ENCODE measurements at places on chromosomes 2 and 18. TPM values are rescaled to one million over a fixed set of nuclear protein-coding genes. Genes with fewer than 3 reads are reported as not detected.

- no peak for DNase-seq
These were observed 686.5 kb upstream of the CDH2 start for GRCh38 chr18:28863396-28863795.

DNA sequence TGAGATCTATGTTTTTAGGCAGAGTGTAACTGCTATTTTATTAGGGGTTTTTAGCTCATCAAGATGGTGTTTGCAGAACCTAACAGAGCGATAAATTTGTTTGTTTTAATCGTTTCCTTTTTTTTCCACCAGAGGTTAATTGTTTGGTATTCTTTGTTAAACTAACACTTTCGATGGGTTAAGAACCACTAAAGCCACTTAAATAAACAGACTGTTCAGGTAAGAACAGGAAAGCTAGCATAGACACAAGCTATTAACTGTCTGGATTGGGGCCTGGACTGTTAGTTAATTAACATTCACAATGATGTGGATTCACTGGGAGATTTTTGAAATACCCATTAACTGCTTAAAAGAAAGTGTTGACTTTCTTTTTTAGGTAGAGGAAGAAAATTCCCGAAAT, 209.0 kb upstream of the COPS8 start:
- no peak for DNase-seq

DNA sequence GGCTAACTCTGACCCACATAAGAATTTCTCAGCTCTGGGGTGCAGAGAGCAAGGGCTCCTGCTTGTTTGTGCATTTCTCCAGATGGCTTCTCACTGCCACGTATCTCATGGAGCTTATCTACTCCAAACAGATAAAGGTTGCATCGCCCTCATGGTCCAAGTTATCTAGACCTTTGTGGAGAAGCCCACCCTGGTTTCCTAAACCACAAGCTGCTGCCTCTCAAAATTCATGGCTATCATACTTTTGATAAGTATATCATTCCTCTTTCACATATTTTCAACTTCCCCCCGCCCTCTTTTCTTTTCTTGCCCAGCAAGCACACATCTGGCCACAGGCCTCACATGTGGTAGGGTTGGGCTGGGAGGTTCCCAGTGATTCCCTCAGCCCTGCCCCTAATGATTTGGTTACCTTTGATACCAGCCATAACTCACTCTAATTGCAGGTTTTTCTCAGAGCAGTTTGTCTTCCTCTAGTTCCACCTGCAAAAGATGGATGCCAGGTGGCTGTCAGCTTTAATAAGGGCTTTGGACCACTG, 146.0 kb downstream of the RHBDD1 start:
- peak; percentile 28 for DNase-seq

The EVX2 gene
- not detected for total RNA-seq

DNA sequence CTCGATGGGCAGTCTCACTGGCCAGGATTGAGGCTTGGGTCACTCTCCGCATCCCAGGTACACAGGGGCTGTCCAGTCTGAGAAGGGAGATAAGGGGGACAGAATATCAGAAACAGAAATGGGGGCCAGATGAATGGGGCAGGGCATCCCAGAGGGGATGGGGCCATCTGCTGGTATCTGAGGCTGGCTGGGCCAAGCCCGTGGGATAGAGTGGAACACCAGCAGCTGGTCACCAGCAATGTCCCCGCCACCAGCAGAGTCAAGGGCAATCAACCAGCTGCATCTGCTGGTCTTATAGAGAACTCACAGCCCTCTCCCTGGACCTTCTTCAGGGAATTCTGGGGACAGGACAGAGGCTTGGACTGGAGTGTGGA, 128.8 kb upstream of the HAAO start:
- DNase-seq: no peak

All from HT-29 (cell line).